HL-60 (cell line): ENCODE measurements at places on chromosomes 4 and X.

DNA sequence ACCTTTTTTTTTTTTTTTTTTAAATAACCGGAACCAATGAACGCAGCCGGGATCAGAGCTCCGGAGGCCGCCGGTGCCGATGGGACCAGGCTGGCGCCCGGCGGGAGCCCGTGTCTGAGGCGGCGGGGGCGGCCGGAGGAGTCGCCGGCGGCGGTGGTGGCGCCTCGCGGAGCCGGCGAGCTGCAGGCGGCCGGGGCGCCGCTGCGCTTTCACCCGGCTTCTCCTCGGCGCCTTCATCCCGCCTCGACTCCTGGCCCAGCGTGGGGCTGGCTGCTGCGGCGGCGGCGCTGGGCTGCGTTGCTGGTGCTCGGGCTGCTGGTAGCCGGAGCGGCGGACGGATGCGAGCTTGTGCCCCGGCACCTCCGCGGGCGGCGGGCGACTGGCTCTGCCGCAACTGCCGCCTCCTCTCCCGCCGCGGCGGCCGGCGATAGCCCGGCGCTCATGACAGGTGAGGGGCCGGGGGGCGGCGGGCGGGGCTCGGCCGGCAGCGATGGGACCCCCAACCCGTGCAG is 337 bp downstream of the STIM2 start:
- no peak for DNase-seq

- no peak for DNase-seq
These were observed 166.7 kb upstream of the RPS6KA3 start for GRCh38 chrX:20433388-20433775.

DNA sequence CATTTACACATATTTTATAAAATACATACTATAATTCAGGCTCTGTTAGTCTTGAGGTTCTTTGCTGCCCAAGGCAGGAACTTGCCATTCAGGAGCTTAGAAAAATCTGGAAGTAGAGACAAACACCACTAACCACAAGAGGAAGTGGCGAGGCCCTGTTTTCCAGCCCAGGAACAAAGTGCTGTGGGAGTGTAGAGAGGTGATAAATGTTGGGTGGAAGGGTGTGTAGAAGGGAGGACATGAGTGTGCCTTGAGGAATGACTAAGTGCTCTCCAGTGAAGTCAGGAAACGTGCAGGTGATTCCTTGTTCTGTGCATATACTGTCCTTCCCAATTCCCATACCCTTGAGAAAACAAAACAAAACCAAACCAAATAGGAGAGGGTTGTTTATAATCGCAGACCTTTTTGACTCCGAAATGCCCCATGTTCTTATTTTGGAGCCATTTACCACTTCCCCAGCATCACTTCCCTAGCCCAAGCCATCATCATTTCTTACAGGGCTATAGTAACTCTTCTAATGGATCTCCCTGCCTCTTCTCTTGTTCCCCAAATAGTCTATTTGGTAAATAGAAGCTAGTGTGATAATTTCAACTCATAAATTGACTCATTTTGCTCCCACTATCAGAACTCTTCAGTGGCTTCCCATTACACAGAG is 83.2 kb downstream of the GPAT3 start:
- DNase-seq: peak; percentile 63

- DNase-seq: no peak
These were observed 44.3 kb upstream of the DCLK2 start for GRCh38 chr4:150033901-150034300.

DNA sequence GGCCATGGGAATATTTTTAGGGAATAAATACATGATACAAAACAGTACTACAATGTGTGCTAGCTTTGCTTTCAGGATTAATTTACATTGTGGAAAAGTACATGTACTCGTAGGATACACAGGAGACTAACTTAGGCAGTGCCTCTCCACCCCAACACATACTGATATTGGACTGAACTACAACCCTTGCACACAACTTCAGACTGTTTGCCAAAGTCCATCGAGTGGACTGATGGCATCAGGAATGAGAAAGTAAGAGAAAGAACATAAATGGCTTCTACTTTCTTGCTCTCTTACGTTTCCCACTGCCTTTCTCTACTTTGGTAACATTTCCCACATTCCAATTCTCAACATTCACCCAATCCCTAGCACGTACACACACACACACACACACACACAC is 130.1 kb downstream of the RNF150 start:
- no peak for DNase-seq

DNA sequence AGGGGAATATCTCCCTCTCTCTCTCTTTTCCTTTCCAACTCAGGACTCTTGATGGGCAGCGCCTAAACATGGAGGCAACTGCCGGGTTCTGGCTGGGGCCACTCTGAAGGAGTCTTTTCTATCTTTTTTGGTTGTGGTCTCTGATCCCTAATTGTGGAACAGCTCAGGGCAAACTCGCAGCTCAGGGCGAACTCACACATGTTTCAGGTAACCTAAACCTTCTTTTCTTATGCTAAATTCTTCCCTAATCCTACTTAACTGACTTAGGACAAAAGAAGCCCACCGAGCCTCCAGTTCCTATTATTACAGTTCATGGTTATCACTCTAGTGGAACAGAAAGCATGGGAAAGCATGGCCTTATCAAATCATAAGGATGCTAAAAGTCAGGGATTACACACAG is 21.3 kb downstream of the ETDA start:
- no peak for DNase-seq

GRCh38 chr4:75841641-75842520 is 60.4 kb downstream of the PPEF2 start:
- peak; percentile 44 for DNase-seq

DNA sequence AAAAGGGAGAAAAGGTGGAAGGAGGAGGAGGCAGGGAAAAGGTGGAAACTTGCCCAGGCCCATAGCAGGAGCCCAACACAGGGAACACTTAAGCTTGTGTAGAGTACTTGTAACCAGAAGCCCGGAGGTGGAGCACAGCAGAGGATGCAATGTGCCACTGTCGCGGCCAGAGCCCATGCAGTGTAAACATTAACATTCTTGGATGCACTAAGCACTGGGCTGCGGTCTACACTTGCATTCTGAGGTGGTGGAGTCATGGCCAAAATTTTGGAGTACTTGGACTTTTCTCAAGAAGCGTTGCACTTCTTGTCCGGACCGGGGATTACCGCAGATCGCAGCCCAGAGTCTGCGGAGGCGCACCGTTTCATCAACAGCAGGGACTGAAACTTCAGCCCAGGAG is 4.5 kb upstream of the RHOXF1 start:
- DNase-seq: no peak

- no peak for DNase-seq
These were observed 5.9 kb downstream of the EDA2R start for GRCh38 chrX:66632981-66633380.

DNA sequence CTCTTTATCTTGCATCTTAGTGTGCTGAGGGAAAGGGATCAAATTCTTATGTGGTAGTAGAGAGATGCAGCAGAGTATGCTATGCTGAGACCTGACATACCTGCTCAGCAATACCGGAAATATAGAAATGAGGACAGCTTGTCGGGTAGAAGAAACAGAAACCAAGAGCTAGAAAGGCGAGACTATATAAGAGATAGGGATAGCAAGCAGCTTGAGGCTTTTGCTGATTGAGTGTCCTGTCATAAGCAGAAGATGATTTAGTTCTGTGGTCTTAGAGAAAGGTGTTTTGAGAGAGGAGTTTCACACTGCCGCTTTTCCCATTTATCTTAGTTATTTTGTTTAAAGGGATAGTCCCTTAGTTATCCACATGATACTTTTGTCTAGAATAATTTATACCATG is 31.7 kb downstream of the USP9X start:
- no peak for DNase-seq

- no peak for DNase-seq
These were observed 104.1 kb downstream of the PHOX2B start for GRCh38 chr4:41644288-41644914.

- no peak for DNase-seq
These were observed 924.0 kb upstream of the INTU start for GRCh38 chr4:126708716-126709115.

GRCh38 chrX:15960237-15960636 is 105.6 kb upstream of the AP1S2 start:
- no peak for DNase-seq

DNA sequence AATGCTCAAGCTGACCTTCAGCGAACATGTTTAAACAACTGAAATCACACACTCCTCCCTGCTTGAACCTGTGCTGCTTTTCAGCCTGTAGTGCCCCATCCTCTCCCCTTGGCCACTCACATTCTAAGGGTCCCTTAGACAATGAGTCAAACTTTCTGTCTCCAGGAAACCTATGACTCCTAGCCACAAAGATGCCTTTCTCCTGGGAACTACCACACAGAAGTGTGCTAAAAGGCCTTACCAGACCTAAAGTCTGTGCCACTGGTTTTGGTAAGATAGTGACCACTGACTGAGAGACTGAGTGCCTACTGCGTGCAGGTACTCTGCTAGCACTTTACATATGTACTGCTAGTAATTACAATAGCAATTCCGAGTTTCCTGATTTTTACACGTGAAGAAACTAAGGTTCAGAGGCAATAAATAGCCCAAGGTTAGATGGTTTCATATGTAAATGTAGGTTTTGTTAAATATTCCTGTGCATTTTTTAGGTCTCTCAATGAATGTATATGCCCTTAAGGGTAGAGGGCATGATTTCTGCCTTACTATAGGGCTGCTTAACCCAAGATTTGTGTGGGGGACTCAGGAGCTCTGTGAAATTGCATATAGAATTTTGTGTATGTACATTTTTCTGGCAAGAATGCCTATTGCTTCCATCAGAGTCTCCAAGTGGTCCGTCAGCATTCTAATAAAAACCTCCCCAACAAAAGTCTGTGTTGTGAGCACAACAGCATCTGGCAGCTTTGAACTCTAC is 71.1 kb downstream of the NSG1 start:
- DNase-seq: no peak

DNA sequence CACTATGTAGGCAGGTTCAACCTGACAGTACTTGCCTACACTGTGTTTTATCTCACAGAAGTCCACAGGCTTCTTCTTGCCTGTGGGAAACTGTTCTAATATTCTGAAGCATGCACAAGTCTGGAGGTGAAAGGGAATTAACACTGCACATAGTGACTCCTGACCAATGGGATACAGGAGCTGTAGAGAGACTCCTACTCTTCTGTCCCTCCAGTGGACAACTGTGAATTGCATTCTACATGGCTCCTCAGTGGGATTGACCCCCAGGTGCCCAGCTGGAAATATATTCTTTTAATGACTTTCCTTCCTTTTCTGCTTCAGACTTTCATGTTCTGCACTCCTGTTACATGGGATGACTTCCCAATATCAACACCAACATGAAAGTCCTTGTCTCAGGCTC is 8.2 kb upstream of the YIPF6 start:
- no peak for DNase-seq

- DNase-seq: no peak
These were observed 162.8 kb downstream of the WDFY3 start for GRCh38 chr4:84803720-84804119.

DNA sequence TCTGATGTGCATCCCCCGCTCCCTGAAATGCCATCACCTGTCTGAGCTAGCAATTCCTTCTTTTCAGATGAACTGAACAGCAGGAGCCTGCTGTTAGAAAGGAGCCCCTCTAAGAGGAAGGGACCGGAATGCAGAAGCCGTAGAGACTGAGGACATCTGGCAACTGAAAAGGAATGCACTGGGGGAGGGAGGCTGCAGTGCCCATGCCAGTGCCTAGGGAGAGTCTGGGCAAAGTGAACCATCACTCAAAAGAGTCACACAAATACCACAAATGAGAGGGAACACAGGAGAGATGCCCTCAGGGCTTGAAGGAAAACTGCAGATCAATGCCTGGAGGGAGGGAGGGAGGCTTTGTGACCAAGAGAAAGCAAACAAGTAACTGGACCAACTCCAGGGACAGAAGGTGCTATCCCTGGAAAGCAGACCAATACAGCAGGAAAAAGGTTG is 93.9 kb upstream of the CBR4 start:
- no peak for DNase-seq

- no peak for DNase-seq
These were observed 666.0 kb downstream of the GRID2 start for GRCh38 chr4:92969650-92970379.

DNA sequence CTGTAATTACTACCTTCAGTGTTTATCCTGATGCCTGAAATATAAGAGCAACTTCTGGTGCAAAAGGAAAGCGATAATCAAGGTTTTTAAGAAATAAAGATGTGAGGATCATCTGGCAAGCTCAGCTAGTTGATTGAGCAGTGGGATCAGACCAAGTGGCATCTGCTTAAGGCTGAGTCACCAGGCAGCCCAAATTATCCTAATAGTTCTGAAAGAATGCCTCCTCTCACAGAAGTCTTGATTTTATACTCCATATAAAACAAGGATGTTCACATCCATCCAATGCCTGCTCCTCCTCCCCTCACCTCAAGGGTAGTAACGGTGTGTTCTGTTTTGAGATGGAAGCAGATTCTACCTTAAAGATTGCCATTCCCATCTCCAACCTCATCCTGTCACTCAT is 134.5 kb upstream of the RASGEF1B start:
- no peak for DNase-seq

DNA sequence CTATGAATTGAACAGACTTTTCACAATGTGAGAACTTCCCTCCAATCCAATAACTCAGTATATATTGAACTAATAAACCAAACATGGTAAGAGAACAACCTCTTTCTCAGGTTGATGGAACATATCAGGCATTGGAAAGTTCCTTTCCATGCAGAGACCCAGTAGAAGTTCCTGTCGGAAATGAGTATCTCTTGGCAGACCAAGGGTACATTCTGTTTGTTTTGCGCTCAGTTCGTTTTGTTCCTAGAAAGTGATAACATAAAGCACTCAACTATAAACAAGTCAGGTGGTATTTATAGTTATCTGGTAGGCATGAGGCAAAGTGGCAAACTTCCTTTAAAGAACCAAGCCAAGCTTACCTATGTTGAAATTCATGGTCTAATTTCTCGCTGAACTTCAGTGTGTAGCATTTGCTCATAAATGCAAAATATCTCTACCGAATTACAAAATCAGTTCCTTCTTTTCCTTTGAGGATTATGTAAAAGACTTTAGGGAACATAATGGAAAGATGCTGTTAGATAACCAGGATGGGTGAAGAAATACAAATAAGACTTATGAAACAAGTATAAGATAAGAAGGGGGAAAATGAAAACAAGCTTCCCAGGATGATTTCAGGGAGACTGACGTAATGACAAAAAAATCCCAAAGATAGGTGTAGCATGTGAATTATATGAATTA is 120.3 kb downstream of the ARHGAP24 start:
- DNase-seq: no peak
